ENCODE measurements at places on chromosomes 4 and X.

DNA sequence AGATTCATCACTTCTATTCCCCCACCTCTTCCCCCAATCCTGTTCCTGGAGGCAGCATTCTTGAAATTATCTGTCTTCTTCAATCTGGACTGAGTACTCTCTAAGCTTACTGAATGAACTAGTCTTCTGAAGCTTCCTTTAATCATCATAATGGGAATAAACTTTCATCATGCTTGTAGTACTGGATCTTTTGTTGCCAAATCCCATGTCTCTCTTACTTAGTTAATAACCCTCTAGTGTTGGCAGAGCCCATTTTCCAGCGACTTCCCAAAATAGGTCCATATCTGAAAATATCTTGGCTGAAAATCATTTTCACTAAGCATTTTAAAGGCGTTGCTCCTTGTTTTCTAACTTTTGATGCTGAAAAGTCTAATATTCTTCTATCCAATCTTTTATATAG is 39.6 kb downstream of the RPS6KA3 start:
- no peak for DNase-seq

DNA sequence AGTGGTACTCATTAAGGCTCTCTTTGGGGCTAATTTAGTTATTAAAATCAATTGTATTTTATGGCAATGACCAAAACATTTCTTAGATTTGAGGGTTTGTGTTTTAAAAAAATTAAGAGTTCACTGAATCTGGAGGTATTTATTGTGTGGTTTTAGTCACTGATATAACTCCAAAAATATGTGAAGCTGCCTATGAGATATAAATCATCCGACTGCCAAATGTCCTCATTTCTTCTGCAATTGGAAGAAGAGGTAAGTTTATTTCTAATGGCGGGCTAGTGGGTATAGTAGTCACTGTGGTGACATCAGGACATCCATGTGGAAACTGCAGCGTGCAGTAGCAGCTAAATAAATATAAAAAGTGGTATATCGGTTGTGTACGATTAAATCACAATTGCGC is 205.5 kb downstream of the MID1 start:
- no peak for DNase-seq

- DNase-seq, result no peak
Observed at GRCh38 chrX:11352296-11352741, 59.1 kb downstream of the AMELX start.

GRCh38 chr4:165209796-165210195 is 2.4 kb downstream of the KLHL2 start:
- no peak for DNase-seq

- no peak for DNase-seq
Observed at GRCh38 chr4:112519689-112520597, 4.0 kb upstream of the NEUROG2 start.

DNA sequence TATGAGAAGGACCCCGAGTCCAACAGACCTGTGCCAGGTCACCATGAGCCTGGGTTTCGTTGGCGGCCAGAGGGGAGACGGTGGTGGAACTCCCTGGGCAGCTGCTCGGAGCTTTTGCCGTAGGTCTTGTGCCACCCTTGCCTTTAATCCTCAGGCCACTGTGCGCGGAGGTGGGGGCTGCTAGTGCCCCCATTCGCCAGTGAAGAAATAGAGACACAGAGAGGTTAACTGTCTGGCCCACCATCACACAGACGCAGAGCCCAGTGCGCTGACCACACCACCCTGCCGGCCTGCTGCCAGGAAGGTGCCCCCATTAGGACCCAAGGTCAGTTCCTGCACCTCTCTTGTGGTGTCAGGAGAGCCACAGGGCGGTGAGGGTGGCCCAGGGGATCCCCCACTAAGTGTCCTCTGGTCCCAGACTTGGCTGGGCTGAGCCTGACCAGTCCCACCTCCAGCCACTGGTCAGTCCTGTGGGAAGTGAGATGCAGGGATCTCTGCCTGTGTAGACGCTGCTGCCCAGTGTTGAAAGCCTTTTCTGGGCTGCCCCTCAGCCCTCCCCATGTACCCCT is 28.3 kb upstream of the HTRA3 start:
- no peak for DNase-seq

GRCh38 chrX:79336869-79337815 is 30.0 kb downstream of the ITM2A start:
- no peak for DNase-seq

DNA sequence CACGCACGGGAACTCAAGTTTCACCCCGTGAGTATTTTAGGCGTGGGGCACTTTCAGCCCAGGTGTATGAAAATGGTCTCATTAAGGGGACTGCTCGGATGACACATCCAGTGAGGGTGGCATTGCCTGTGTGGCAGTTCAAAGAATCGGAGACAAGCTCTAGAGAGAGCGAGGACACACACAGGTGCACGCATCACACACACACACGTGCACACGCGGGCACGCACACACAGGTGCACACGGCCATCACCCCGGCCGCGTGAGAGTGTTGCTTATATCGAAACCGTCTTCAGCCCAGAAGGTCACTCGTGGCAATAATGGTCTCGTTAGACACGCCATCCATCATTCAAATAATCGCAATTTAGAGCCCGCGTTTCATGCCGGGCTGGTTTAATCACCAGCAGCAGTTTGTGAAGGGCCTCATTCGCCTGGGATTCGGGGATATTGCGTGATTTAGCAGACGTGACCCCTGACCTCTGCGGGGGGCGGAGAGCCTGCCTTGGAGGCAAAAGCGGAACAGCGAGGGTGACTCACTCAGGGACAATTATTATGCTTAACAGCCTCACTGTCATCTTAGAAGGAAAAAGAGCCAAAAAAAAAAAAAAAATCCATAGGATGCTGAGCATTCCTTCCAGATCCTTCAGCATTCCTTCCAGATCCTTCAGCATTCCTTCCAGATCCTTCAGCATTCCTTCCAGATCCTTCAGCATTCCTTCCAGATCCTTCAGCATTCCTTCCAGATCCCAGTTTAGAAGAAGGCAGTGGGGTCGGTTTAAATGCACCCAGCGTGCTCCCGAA is 89.4 kb upstream of the PPP2R3B start:
- no peak for DNase-seq

- DNase-seq, result no peak
Observed at GRCh38 chrX:132411310-132411977, 77.4 kb downstream of the MBNL3 start.

Measured in hematopoietic multipotent progenitor cell treated with erythropoietin and hydrocortisone succinate and interleukin-3 and kit ligand, for 15 days (in vitro differentiated cells).